NCI-H1436 (cell line): ENCODE measurements at places on chromosomes 16 and 17.
A peak's percentile ranks its signal among the peaks of the same experiment; 100 is the strongest.

GRCh38 chr16:1001096-1001495 lies 19.5 kb downstream of the SOX8 start:
- DNase-seq = no peak

DNA sequence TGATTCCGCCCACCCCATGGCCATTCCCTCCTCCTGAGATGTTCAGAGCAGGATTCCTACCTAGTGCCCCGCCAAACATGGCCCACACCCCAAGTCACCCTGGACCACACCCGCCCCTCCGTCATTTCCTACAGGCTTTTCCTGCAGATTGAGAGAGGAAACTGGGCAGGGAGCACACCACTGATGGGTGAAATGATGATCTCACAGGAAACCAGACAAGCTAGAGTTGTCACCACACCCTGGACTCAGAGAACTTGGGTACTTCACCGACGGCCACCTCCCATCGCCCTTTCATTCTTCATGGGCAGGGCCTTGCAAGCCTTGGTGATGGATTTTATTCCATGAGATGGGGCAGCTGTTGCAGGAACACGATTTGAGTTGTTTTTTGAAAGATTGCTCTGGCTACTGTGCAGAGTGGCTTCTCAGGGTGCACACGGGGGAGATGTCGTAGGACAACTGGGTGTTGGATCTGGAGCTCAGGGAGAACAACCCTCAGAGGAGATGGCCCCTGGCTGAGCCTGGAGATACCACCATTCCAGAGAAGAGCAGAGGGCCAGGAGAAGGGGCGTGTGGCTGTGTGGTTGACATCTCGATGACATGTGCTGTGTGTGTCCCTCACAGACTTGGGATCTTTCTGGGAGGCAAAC lies 7.4 kb upstream of the B9D1 start:
- DNase-seq = no peak

GRCh38 chr17:64773836-64774761 lies 112.0 kb upstream of the SMURF2 start:
- DNase-seq = peak; percentile 84

DNA sequence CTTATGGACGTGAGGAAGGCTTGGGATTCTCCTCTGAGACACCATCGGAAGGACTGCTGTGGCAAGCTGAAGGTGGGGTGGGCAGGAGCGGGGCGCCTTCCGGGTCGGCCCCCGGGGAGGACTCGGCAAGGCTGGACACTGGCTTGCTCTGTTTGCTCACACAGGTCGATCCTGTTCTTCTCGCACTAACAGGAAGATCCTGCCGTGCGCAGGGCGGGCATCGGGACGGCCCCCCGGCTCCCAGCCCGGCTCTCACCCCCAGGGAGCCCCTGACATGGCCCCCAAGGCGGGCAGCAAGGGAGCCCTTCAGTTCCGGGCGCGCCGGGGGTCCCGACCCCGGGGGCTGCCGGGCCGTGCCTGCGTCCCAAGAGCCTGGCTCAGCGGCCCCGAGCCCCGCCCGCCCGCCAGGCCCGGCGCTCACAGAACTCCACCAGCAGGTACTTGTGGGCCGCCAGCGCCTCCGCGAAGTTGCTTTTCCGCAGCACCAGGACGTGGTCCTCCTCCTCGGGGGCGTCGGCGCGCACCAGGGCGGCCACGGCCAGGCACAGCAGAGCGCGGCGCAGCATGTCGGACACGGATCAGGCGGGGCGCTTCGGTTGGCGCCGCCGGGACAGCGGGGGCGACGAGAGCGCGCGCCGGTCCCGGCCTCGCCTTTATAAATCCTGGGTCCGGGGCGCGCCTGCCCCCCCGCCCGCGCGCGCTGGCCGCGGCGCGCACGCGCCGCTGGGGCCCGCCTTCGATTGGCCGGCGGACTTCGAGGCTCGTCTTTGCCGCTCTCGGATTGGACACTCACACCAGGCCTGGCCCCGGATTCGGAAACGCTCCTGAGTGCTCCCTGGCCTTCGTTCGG lies at the start of gene P4HB:
P4HB (minus strand) TSS at position 630 of the 850 bp plus-strand sequence; CDS start at position 566, 64 bp downstream.
- DNase-seq = no peak

- no peak for DNase-seq
Measured at GRCh38 chr16:47943235-47943634, 212.6 kb downstream of the ABCC12 start.
